ENCODE measurements at places on chromosomes 2 and 18. TPM values are rescaled to one million over a fixed set of nuclear protein-coding genes. Genes with fewer than 3 reads are reported as not detected.

LIPT1 gene
- total RNA-seq: 6.0 TPM

GRCh38 chr2:194556629-194557028, 1100.4 kb upstream of the SLC39A10 start:
- H3K4me1 ChIP-seq: no peaks in the 10 kb centered on the region
- no peak for DNase-seq
- no peak overlapping the region for H3K27ac ChIP-seq
- no peak overlapping the region for H3K4me3 ChIP-seq

DNA sequence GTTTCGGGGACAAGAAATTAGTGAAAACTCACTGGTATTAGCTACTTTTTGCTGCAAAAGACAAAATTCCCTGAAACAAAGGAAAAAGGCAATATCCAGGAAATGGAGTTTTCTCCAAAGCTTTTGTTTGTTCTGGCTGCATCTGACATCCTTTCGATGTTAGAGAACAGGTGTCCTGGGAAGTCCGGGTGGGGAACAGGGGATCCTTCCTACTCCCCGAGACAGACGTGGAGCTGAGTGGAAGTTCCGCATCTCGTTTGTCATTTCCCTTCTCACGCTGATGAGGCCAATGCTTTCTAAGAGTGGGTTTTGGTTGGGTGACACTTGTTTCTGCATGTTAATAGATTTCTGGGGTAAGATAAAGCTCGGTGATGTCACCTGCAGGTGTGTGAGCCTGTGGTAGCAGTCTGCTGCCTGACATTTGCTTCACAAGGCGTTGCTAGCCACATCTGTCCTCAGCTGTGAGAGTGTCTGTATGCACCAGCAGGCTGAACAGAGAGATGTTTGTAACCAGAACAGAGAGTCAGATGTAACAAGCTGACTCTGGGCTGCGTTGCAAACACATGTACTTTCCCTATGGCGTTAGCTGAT, 125.9 kb downstream of the ACOXL start:
- peaks cover 14% of the 10 kb centered on the region for H3K27me3 ChIP-seq
- peaks cover 2% of the 10 kb centered on the region for H3K36me3 ChIP-seq
- H3K4me1 ChIP-seq: peaks cover 73% of the 10 kb centered on the region
- DNase-seq: peak; percentile 91

DNA sequence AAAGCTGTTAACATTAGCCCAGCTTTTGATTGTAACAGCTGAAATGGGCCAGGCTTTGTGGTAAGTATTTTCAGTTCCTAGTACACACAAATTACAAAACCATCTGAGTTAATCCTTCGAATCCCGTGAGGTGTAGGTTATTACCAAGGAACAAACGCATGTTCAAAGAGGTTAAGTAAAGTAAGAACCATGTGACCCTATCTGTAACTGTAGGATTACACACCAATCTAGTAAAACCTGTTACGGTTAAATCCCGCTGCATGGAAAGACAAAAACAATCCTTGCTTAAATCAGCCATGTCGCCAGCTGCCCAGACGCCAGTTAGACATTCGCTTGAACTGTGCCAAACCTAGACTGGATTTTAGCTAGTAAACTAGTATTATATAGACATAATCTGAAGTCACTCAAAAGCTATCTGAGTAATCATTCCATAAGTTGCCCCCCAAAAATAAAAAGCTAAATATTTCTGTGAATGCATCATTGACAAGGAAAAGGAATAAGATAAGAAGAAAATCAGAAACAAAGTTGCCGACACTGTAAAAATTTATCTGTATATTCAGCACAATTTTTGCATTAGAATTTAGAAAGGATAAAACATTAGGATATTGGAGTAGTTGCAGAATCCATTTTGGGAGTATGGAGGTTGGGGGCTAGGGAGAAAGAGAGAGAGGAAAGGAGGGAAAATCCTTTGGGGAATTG, 638.0 kb downstream of the CNTNAP5 start:
- H3K36me3 ChIP-seq: no peaks in the 10 kb centered on the region
- no peaks in the 10 kb centered on the region for H3K4me1 ChIP-seq
- no peak for DNase-seq
- H3K27me3 ChIP-seq: no peaks in the 10 kb centered on the region
- H3K4me3 ChIP-seq: no peak overlapping the region

Data from activated CD8-positive, alpha-beta T cell treated with anti-CD3 and anti-CD28 coated beads for 36 hours (primary cell).